H7 (cell line): ENCODE measurements at places on chromosomes 1 and 21. TPM values are rescaled to one million over a fixed set of nuclear protein-coding genes. Genes with fewer than 3 reads are reported as not detected.

The DDI2 gene
- total RNA-seq: 19.4 and 19.7 TPM in 2 replicates

The PRKAB2 gene
- total RNA-seq: 36.0 and 46.0 TPM in 2 replicates

DNA sequence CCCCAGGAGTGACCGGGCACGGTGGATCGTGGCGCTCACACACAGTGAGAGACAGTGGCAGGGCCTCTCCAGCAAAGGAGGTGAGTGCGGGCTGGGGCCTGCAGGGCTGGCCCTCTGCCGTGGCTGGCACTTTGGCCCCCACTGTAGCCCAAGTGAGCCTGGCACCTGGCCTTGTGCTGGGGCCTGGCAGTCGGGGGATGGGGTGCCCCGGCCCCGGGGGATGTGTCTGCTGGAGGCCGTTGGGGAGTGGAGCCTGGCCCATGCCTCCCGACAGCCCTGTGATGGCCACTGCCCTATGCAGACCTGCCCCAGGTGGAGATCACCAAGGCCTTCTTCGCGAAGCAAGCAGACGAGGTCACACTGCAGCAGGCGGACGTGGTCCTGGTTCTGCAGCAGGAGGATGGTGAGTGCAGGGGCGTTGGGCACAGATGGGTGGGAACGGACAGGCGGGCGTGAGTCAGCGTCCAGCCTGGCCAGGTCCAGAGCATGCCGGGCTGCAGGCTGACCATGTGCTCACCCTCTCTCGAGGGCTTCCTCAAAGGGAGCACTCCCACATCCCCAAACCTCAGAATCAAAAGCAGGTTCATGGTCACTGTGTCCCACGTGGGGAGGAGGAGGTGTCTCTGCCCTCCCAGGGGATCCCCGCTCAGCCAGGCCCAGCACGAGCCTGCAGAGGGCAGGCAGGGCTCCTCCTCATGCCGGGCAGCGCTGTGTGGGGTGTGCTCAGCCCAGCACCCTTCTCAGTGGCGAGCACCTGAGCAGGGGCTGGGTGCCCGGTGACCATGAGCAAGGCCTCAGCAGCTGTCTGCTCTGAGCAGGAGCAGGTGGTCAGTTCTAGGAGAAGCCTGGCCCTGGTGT, 25.3 kb downstream of the ARHGEF16 start:
- no peak for DNase-seq

DNA sequence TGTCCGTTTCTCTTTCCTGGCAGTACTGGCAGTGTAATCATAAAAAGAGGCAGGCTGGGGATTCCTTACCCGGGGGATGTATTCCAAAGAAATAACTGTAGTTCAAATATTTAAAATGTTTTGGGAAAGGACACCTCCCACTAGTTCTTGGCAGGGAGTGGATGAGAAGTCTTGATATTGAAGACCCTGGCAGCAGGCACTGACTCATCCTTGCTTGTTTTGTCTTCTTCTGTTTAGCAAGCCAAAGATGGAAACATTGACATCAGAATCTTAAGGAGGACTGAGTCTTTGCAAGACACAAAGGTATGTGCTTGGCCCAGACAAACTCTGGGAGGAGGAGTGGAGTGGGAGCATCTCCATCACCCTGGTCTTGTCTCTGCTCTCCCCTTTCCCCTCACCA, 639 bp downstream of the IL20 start:
- DNase-seq: no peak

The BRDT gene
- 0.07 and 0.31 TPM in 2 replicates for total RNA-seq

The PLPPR4 gene
- 0.67 and 0.90 TPM in 2 replicates for total RNA-seq

DNA sequence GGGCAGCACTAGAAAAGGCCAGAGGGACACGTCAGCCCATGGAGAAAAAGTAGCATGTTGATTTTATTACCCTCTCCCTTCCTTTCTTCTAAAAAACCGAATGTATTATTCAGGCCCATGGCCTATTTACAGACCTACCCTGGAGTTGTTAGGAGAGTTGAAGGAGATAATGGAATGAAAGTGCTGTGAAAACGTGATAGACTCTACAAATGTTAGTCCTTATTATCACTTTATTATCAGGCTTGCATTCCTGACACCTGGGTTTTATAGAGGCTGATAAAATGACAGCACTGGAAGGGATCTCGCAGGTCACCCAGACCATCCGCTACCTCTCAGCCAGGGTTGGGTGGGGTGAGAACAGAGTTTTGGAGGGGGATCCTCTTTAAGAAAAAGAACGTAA, 60.6 kb upstream of the TLR5 start:
- no peak for DNase-seq

- DNase-seq: no peak
Measured at GRCh38 chr21:44329086-44329889, 9.9 kb downstream of the CFAP410 start.

GRCh38 chr1:227451954-227452353, 111.4 kb upstream of the ZNF678 start:
- no peak for DNase-seq

DNA sequence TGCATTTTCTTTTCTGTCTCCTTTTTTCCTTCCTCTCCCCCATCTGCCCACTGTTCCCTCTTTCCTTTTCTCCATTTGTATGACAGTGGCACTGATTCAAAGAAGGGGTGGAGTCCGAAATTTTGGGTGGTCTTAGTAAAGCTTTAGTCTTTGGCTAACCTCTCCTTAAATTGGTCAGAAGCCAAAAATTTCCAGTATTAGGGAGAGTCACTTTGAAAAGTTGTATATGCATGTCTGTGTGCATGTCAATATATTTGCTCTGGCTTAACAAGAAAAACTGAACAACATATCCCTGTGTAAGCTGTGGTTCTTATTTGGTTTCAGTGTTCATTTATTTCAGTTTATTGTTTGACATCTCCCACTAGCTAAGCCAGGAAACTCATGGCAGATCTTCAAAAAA, 314.8 kb upstream of the CXADR start:
- no peak for DNase-seq

- no peak for DNase-seq
Measured at GRCh38 chr1:236465231-236465958, 58.4 kb upstream of the LGALS8 start.

- DNase-seq: no peak
Measured at GRCh38 chr1:76238094-76238628, 163.6 kb downstream of the ST6GALNAC3 start.

- DNase-seq: peak; percentile 89
Measured at GRCh38 chr21:44304877-44305293, 5.0 kb downstream of the PFKL start.

GRCh38 chr21:34020983-34021553, 52.3 kb upstream of the MRPS6 start:
- DNase-seq: no peak

The LRRN2 gene
- total RNA-seq: 10.9 and 20.6 TPM in 2 replicates

DNA sequence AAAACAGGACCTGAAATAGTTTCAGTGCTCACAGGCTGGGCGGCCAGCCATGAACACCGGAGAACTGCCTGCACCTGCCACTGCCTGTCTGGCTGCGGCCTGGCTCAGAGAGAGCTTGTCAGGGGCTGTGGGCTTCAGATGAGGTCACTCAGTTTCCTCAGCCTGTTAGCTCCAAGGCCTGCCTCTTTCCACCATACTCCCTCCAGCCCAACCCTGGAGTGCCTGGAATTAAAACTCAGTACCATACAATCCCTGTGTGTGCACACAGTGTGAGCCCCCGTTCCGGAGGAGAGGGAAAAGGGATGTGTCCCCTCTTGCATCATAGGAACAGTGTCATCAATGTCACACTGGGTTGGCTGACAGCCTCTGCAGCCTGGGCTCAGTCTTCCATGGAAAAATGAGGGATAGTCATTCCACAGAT, 16.2 kb downstream of the CACNA1S start:
- no peak for DNase-seq

- DNase-seq: no peak
Measured at GRCh38 chr1:6152882-6153281, 27.2 kb downstream of the CHD5 start.

The ZNF695 gene
- 15.3 and 22.7 TPM in 2 replicates for total RNA-seq

DNA sequence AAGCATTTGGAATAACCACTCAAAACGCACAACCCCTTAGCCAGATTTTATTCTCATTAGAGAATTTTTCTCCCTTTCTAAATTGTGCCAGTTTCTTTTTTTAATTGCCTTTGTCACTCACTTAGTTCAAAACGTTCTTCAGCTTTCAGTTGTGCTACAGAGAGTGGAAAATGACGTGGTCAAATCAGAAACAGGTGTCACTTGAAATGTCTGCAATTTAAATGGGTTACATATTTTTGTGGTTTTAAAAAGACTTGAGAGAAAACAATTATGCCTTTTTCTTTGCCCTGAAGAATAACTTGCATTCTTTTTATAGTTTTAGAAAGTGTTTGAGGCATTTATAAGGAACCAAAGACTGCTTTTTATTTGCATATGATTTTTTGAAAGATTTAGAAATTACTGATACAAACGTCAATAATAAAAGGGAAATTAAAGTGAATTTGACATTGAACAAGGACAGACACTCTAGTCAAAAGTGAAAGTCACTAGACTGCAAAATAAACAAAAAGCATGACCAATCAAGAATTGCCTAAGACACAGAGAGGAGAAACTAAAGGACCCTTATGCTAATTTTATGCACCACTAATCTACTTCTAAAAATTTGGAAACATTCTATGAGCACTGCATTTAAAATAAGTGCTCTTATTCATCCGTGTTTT, 191.0 kb downstream of the TPR start:
- DNase-seq: no peak

GRCh38 chr1:3352952-3353331, 101.5 kb upstream of the ARHGEF16 start:
- no peak for DNase-seq

The MYBPH gene
- not detected in 2 replicates for total RNA-seq

DNA sequence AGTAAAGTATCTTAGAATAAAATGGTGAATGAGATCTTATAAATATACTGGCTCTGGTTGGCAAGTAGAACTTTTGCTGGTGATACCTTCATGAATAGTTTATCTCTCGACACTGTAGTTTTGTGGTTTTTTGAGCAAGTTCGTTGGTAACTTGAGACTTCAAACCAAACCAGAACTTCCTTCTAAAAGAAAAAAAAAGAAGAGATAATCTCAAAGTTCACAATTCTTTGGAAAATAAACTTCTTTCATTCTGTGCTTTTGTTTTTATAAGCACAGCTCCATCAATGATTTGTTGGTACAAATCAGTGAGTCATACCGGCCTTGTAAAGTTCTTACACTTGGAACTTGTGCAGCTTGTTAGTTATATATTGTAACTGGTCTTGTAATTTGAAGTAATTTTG, 2.3 kb downstream of the HIPK1 start:
- DNase-seq: no peak
